ENCODE measurements at places on chromosomes 1 and 21.

DNA sequence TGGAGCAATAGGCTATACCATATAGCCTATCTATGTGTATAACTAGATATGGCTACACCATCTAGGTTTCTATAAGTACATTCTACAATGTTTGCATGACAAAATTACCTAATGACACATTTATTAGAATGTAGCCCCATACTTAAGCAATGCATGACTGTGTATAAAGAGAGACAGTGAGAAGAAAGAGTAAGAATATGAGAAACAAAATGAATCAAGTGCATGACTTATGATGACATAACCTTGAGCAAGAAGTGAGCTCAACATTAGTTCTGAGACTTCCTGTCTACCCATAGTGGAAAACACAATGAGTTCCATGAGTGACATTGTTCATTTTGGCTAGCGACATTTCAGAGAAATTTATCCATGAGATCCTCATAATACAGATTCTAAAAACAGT lies 10.1 kb downstream of the SLC44A5 start:
- no peak for DNase-seq

DNA sequence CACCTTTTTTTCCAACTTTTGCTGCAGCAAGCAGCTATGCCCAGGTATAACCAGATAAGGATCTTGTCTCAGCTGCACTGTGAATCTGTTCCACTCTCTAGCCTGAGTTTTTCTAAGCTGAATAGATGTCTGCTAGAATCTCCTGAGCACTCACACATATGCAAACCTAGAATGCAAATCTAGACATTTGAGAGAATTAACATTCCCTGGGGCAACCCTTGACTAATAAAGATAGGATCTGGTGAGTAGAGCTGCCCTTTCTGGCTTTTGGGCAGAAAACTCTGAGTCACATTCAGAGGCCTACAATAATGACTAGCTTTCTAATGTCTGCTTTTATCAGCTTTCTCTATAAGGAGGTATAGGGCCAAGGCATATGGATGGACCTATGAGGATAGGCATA lies 61.4 kb upstream of the BARHL2 start:
- DNase-seq, result no peak

DNA sequence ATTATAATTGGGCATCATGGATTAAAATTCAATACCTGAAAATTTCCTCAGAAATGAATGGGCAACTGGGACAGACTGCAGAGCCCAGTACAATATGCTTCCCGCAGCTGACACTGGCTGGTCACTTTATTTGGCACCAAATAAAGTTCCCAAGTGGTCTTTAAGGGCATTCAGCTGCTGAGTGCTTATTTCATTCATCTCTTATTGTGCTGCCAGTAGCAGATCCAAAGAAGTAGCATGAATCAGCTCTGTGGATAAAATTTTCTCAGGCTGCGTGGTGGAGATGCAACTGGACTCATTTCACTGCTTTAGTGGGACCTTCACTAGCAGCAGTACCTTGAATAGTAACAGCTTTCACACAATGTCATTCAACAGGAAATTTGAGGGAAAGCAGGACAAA lies 226.3 kb upstream of the ADGRL2 start:
- no peak for DNase-seq

DNA sequence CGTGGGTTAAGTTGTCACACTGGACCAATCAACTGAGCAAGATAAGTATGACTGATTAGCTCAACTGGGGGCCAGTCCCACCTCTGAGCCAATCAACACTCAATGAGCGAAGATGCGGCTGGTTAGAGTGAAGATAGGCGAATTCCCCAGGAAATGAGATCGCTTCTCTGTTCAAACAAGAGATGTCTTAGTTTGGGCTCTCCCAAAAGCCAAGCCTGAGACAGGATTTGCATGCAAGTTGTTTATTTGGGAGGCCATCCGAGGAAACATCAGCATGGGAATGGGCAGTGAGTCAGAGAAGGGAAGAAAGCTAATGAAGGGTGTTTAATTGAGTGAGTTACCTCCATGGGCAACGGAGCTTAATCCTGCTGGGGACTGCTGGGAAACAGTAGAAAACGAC lies 4.9 kb upstream of the GJB5 start:
- DNase-seq, result no peak

DNA sequence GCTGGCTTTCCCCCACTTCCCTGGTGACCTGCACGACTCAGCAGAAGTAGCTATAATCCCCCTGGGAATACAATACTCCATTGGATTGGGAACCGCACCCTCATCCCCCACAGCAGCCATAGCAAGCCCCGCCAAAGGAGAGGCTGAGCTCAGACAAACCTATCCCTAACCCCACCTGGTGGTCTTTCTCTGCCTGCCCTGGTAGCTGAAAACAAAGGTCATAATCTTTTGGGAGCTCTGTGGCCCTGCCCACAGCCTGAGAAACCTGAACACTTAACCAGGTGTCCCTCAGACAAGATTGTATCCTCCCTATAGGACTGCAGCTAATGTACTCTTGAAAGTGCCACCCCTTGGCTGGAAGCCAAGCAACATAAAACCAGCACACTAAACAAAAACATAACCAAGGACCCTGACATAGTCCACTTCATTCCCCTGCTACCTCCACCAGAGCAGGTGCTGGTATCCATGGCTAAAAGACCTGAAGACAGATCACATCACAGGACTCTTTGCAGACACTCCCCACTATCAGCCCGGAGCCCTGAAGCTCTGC lies 71.6 kb upstream of the RUNX1 start:
- DNase-seq, result no peak

- DNase-seq, result no peak
Measured at GRCh38 chr1:193694741-193695140, 508.3 kb upstream of the B3GALT2 start.

GRCh38 chr1:230026572-230026971 lies 40.5 kb upstream of the GALNT2 start:
- DNase-seq, result no peak

DNA sequence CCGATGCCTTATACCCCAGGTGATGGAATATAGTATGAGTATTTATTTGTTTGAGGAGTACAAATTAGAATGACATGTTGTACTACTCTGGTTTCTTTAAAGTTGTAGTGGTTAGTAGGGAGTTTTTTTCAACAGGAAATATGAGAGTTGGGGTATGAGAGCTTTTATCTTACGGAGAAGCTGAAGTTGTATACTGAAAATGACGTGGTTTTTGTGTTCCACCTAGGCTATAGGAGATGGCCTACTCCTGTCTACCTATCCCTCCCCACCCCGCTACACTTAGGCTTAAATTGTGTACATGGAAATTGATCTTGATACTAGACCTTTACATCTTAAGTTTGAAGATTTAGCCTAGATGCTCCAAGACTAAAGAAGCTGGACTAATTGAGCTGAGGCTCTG lies 6.8 kb upstream of the HAX1 start:
- no peak for DNase-seq

DNA sequence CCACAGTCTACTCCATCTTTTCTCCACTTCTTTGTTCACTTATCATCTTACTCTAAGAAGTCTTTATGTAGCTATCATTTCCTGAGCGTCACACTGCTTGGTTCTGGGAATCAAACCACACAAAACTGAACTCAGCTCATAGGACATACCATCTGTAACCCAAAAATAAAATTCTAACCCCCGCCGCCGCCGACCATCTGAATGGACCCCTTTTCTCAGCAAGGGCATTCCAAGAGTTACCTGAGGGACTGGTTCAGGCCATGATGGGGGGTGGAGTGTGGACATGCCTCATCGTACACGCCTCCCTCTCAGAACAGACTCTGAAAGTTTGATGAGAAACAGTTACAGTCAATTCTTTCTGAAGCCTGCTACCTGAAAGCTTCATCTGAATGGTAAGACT lies 12.6 kb upstream of the CHI3L2 start:
- DNase-seq, result peak; percentile 63

- no peak for DNase-seq
Measured at GRCh38 chr1:179938752-179939151, 15.9 kb upstream of the CEP350 start.

DNA sequence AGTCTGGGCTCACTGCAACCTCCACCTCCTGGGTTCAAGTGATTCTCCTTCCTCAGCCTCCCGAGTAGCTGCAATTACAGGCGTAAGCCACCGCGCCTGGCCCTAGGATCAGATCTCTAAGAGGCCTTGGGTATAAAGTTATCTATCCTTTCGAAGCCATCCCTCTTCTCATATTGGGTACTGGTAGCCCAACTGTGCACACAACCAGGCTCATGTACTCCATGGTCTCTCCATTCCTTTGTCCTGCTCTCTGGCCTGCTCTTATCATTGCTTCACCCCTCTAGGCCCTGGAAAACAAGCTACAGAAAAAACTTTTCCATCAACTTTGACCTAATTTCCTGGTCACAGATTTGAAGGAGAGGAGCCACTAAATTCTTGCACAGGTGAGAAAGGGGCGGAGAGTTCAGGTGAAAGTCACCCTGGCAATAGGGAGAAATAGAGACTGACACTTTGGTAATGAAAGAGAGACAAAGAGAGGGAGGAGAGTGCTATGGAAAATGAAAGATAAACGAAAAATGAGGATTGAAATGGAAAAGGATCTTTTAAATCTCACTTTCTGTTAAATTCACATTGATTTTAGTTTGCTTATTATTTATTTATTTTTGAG lies 6.0 kb downstream of the TXNIP start:
- no peak for DNase-seq

DNA sequence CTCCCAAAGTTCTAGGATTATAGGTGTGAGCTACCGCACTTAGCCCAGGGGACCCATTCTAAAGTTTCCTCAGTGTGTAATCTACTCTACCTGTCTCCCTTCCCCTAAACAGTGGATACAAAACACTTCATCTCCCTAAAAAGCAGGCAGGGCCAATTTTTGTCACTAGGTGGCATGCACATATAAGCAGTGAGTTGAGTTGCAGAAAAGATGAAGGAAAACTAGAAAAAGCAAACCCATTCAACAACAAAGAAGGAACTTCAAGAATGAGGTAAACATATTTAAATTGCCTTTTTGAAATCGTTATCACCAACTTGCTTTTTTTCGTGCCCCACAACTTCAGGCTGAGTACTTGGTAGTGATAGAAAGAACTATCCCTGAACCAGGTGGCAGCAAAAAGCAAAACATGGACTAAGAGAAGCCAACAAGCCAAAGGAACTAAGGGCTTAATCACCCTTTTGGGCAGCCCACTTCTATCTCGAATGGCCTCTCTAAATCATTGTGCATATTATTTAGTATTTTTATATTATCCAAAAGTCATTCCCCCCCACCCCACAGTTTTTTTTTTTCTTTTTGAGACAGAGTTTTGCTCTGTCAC lies 19.7 kb upstream of the ALDH9A1 start:
- DNase-seq, result peak; percentile 18

DNA sequence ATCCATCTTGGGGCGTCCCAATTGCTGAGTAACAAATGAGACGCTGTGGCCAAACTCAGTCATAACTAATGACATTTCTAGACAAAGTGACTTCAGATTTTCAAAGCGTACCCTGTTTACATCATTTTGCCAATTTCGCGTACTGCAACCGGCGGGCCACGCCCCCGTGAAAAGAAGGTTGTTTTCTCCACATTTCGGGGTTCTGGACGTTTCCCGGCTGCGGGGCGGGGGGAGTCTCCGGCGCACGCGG lies 282 bp upstream of the SOD1 start:
- no peak for DNase-seq

DNA sequence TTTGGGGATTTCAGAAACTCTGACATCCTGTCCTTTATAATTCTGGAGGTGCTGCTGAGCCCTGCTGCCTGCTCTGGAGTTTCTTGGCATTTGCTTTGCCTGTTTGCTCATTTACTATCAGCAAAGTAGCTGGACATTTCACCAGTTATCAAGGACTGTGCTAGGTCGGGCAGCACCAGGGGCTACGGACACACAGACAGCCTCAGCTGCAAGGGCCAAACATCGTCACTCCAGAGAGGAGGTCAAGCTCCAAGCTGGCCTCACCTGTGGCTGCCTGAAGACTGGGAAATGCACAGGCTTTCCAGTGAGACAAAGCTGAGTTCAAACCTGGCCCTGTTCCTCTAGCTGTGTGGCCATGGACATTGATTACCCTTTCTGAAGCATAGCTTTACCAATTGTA lies 143.7 kb downstream of the LRIG2 start:
- DNase-seq, result no peak

GRCh38 chr1:92168657-92169056 lies 49.1 kb upstream of the C1orf146 start:
- no peak for DNase-seq

- no peak for DNase-seq
Measured at GRCh38 chr1:183180634-183181056, 5.4 kb upstream of the LAMC2 start.

DNA sequence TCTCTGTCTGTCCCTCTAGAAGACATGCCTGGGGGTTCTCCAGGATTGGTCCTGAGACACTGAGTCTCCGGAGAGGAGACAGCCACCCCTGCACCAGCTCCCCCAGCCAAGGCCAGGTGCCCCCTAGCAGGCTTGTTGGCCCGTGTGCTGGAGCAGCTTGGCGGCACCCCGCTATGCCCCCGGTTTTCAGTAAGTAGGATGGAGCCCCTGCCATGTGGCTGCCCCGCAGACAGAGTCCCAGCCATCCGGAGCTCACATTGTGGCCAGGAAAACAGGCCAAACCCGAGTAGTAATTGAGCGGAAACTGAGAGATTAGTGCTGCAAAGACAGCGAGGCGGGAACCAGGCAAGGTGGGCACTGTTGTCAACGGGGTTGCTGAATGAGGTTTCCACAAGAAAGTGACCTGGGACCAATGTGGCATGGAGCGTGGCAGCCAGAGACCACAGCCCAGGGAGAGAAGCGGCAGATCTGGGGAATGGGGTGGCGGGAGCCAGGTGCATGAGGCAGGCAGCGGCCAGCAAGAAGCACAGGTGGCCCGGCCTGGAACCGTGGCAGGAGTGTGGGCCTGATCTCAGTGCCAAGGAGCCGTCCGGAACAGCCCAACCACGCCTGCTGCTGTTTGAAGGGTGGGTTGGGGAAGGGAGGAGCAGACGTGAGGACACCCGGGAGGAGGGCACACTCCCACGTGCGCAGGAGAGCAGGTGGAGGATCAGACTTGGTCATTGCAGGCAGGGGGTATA lies 137.4 kb upstream of the VAMP3 start:
- DNase-seq, result no peak

DNA sequence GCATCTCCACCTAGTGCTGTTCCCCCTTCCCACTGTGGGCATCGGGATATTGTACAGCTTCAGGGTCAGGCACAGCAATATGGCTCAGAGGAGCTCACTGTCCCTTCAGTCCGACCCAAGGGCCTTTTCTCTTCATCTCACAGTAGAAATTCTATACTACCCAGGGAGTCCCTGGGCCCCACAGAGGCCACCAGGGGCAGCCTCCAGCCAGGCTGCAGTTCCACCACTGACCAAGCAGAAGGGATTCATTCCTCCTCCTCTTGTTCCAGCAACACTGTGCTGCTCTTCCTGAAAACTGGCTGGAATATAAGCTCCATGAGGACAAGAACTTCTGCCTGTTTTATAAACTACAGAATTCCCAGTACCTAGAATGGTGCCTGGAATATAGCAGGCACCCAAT lies 70.5 kb downstream of the CD34 start:
- DNase-seq, result no peak

- DNase-seq, result peak; percentile 58
Measured at GRCh38 chr1:160460683-160461287, 60.4 kb downstream of the VANGL2 start.

DNA sequence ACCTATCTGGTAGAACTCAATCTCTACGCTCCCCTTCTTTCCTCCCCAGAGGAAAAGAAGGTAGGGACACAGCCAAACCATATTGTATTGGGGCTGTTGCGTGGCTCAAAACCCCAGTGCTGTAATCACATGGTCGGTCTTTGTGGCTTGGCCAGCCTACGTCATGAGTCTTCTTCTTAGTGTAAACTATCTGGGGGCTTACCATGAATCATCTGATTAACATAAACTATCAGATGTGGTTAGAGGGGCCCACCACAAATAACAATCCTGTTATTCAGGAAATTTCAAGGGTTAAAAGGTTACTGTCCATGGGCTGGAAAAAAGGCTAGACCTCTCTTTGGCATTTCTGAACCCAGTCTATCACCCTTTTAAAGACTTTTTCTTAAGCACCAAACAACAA lies 49.5 kb upstream of the GPR52 start:
- DNase-seq, result no peak
